ENCODE measurements at places on chromosomes 5 and 9.

GRCh38 chr9:84145031-84145430 is 164.4 kb downstream of the RMI1 start:
- DNase-seq = no peak

DNA sequence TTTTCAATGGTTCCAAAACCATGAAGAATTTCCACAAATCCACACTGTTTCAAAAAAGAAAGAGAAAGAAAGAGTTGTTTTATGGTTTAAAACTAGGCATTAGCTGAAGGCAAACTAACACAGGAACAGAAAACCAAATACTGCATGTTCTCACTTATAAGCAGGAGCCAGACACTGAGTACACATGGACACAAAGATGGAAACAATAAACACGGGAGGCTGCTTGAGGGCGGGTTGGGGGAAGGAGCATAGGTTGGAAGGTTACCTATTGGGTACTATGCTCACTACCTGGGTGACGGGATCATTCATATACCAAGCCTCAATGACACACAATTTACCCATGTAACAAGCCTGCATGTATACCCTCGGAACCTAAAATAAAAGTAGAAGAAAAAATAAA is 45.0 kb downstream of the SEMA6A start:
- DNase-seq = no peak

DNA sequence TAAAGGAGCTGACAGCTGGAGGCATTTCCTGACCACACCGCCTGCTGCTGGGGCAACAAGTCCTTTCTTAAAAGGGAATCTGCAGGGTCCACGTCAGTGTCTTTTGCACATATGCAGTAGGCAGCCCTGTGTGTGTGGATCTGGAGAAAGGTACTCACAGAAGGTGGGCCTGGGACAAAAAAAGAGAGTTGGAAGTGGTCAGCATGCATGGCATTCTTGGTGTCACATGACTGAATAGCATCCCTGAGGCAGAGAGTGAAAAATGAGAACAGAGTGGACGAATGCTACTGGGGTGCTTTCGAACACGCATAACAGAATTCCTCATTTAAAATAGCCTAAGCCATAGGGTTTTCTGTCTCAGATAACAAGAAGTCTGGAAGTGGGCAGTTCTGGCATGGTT is 47.0 kb downstream of the DNAJC21 start:
- DNase-seq = no peak

DNA sequence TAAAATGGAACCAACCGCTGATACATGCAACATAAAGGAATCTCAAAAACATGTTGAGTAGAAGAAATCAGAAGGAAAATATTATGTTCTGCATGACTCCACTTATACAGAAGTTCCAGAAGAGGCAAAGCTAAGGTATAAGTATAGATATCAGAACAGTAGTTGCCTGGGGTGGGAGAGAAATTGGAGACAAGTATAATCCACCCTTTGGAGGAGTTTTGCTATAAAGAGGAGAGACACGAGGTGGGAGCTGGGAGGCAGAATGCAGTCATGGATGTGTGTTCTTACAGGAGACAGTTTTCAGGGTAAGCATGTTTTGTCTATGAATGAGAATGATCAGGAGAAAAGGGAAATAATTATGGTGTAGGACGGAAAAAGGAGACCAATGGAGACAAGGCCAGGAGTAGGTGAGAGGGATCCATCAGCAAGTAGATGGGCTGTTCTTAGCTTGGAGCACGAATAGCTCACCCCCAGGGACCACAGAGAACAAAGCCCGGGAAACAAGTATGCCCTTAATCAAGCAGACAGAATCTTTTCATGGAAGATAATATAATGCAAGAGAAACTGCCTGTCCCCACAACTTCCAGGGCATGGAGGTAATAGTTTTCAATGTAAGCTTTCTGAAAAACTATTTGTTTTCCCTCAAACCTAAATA is 72.2 kb downstream of the MED27 start:
- no peak for DNase-seq

- DNase-seq = no peak
These were observed 29.9 kb upstream of the C7 start for GRCh38 chr5:40879163-40879942.

DNA sequence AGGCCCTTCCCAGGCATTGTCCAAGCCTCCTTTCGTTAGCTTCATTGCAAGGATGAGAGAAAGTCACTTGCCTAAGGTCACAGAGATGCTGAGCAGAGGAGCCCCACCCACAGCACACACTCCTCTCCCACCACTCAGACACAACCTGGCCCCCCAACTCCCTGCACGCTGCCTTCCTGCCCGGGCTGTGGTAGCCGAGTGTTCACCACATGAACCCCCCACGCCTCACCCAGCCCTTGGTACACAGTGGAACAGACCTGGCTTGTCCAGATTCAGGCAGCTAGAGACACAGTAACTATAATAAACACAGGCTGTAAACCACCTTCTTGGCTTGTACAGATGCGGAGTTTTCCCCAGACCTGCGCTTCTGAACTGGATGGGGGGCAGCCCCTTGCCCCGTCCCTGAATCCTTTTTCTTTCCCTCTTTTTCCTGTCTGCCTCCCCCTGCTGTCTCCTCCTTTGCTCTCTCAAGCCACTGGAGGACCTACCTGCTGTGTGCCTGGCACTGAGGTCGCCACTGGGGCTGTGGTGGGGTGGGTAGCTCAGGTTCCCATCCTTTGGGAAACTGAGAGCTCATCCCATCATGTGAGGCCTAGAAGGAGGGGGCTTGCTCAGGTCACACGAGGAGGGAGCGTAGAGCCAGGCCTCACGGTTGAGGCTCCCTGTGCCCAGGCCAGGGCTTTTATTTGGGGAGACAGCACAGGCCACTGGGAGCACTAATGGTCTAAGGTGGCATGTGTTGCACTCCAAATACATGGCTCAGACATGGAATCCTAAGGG is 55.7 kb upstream of the SYNPO start:
- DNase-seq = no peak
